Right atrium auricular region (tissue), 2 donors: ENCODE measurements at places on chromosomes 6 and 20. TPM values are rescaled to one million over a fixed set of nuclear protein-coding genes. Genes with fewer than 3 reads are reported as not detected.

CALHM6 gene
- total RNA-seq = 2.3 TPM

ARFGEF3 gene
- total RNA-seq = 3.7 TPM

PLAGL1 gene
- 6.8 TPM for total RNA-seq

GRCh38 chr6:135114355-135115145 lies 59.9 kb upstream of the HBS1L start:
- no peak for DNase-seq
- H3K27ac ChIP-seq = no peak overlapping the region
- no peaks in the 10 kb centered on the region for H3K27me3 ChIP-seq
- no peak overlapping the region for H3K4me3 ChIP-seq
- no peaks in the 10 kb centered on the region for H3K4me1 ChIP-seq

E2F3 gene
- 6.0 TPM for total RNA-seq

CPXM1 gene
- 2.9 TPM for total RNA-seq

DNA sequence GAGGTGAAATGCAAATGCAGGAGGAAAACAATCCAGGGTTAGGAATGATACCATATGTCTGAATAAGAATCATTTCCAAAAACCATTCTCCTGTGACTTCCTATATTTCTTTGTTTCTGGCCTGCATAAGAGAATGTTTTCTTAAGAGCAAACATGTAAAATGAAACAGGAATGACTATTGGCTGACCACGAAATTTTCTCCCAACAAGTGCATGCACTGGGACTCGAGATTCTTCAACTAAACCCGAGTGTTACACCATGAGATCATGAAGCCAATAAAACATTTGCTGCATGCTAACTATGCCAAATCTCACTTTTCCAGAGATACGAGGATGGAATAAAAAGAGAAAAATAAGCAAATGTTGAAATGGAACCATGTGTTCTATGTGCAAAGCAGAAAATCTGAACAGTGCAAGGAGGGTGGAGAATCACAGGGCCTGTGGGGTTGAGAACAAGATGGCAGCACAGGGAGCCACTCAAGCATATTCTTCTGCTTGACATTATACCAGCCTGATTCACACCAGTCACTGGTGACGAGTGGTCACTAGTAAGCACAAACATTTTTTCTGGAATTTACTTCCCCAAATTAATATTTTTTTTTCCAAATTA lies 212.2 kb upstream of the FOXA2 start:
- peak overlapping the region; percentile 65 for H3K27ac ChIP-seq
- no peak overlapping the region for H3K4me3 ChIP-seq
- no peaks in the 10 kb centered on the region for H3K4me1 ChIP-seq
- no peaks in the 10 kb centered on the region for H3K36me3 ChIP-seq

APOM gene
- total RNA-seq = 1.0 TPM

DNA sequence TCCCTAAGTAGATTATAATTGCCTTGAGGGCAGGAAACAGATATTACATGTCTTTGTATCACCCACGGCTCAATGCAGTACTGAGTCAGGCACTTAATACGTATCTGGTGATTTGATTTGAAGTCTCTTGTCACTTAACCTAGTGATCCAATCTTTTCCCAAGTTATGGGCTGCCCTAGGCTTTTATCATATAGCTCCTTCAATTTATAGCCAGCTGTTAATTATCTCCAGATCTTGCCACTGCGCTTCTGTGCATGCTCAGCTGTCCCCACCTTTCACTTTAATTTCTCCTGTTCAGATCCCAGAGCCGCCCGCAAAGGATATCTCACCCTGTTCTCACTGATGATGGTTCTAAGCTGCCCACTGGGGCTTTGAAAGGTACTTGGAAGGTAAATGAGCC lies 41.9 kb downstream of the SNHG17 start:
- no peak overlapping the region for H3K27ac ChIP-seq
- no peaks in the 10 kb centered on the region for H3K27me3 ChIP-seq
- H3K4me3 ChIP-seq = no peak overlapping the region
- no peaks in the 10 kb centered on the region for H3K4me1 ChIP-seq
- H3K36me3 ChIP-seq = no peaks in the 10 kb centered on the region
- DNase-seq = no peak

DNA sequence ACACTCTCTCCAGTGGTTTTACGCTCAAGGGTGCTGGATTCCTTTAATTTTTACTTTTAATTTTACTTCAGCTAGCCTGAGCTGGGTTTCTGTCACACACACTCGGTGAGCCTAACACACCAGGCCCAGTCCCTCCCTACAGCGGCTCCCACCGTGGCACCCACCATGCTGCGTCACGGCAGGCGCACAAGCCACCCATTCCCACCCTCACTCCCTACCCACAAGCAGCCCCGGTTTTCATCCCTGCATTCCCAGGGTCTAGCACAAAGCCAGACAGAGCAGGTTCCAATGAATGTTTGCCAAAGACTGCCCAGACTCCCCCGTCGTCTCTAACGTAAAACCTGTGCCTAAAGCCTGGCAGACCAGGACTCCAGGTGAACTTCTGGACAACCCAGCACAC lies 50.3 kb downstream of the MYH7B start:
- DNase-seq = no peak
- H3K36me3 ChIP-seq = peaks cover 92% of the 10 kb centered on the region
- no peak overlapping the region for H3K4me3 ChIP-seq
- no peaks in the 10 kb centered on the region for H3K27me3 ChIP-seq
- no peak overlapping the region for H3K27ac ChIP-seq

PREP gene
- 16.8 TPM for total RNA-seq

DNA sequence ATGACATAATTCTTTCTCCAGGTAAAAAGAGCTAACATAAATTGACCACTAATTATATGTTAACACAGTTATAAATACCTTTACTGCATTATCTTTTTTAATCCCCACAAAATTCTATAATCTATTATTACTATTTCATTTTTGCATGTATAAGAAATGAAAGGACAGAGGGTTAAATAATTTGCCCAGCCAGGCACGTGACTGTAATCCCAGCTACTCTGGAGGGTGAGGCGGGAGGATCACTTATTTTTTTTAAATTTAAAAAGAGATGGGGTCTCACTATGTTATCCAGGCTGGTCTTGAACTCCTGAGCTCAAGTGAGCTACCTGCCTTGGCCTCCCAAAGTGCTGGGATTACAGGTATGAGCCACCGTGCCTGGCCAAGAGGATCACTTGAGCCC lies 121.9 kb downstream of the SGK1 start:
- no peaks in the 10 kb centered on the region for H3K36me3 ChIP-seq
- peaks cover 11% of the 10 kb centered on the region for H3K4me1 ChIP-seq
- no peak overlapping the region for H3K4me3 ChIP-seq
- H3K27me3 ChIP-seq = no peaks in the 10 kb centered on the region

DNA sequence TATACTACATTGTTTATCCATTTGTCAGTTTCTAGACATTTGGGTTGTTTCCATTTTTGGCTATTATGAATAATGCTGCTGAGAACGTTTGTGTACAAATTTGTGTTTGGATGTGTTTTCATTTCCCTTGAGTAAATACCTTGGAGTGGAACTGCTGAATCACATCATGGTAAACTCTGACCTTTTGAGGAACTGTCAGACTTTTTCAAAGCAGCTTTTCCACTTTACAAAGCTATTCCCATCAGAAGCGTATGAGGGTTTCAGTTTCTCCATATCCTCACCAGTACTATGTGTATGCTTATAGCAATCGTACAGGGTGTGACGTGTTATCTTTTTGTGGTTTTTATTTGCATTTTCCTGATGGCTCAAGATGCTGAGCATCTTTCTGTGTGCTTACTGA lies 103.7 kb downstream of the MYO6 start:
- no peaks in the 10 kb centered on the region for H3K36me3 ChIP-seq
- DNase-seq = no peak
- H3K27me3 ChIP-seq = no peaks in the 10 kb centered on the region
- no peak overlapping the region for H3K27ac ChIP-seq

- H3K4me1 ChIP-seq = no peaks in the 10 kb centered on the region
- H3K36me3 ChIP-seq = no peaks in the 10 kb centered on the region
- no peak overlapping the region for H3K4me3 ChIP-seq
Observed at GRCh38 chr6:117477988-117478852, 4.3 kb upstream of the DCBLD1 start.

- H3K36me3 ChIP-seq = no peaks in the 10 kb centered on the region
- H3K4me3 ChIP-seq = no peak overlapping the region
- H3K27ac ChIP-seq = no peak overlapping the region
- H3K27me3 ChIP-seq = no peaks in the 10 kb centered on the region
Observed at GRCh38 chr6:24458941-24459340, 30.4 kb downstream of the GPLD1 start.

DNA sequence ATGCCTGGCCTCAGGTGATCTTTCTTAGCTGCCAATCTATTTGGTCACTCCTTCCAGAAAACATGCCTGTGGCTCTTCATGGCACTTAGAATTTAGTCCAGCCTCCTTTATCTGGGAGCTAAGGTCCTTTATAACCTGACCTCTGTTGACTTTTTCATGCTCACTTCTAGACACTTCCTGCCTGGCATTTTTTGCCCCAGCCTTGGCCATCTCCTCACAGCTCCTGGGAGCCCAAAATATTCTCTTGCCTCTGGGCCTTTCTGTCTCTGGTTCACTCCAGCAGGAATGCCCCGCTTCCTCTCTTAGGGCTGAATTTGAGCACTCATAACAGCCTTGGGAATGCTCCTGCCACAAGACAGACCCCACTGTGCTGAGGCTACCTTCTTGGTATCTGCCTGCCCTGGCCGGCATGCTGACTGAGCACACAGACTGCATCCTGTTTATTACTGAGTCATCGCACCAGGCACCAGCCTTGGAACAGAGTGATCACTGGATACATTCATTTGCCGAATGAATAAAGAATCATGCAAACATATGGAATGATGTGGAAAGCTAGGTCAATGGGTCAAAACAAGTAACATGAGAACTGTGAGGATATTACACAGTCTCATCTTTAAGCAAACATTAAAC lies 5.8 kb upstream of the EEF1E1 start:
- no peaks in the 10 kb centered on the region for H3K36me3 ChIP-seq
- H3K27ac ChIP-seq = no peak overlapping the region
- H3K4me3 ChIP-seq = no peak overlapping the region
- no peaks in the 10 kb centered on the region for H3K4me1 ChIP-seq
- no peaks in the 10 kb centered on the region for H3K27me3 ChIP-seq
- DNase-seq = no peak

- no peak for DNase-seq
- no peaks in the 10 kb centered on the region for H3K27me3 ChIP-seq
- H3K27ac ChIP-seq = no peak overlapping the region
- H3K4me3 ChIP-seq = no peak overlapping the region
- no peaks in the 10 kb centered on the region for H3K4me1 ChIP-seq
- H3K36me3 ChIP-seq = no peaks in the 10 kb centered on the region
Observed at GRCh38 chr20:48049641-48050040, 264.4 kb upstream of the SULF2 start.

GRCh38 chr20:36147690-36148089 lies 6.8 kb upstream of the EPB41L1 start:
- H3K27ac ChIP-seq = no peak overlapping the region
- peaks cover 45% of the 10 kb centered on the region for H3K4me1 ChIP-seq
- no peaks in the 10 kb centered on the region for H3K36me3 ChIP-seq
- DNase-seq = no peak
- H3K4me3 ChIP-seq = no peak overlapping the region

GRCh38 chr6:157614026-157614568 lies 208.9 kb upstream of the SNX9 start:
- H3K4me3 ChIP-seq = no peak overlapping the region
- H3K27ac ChIP-seq = no peak overlapping the region
- H3K4me1 ChIP-seq = no peaks in the 10 kb centered on the region
- no peak for DNase-seq
- no peaks in the 10 kb centered on the region for H3K27me3 ChIP-seq

DNA sequence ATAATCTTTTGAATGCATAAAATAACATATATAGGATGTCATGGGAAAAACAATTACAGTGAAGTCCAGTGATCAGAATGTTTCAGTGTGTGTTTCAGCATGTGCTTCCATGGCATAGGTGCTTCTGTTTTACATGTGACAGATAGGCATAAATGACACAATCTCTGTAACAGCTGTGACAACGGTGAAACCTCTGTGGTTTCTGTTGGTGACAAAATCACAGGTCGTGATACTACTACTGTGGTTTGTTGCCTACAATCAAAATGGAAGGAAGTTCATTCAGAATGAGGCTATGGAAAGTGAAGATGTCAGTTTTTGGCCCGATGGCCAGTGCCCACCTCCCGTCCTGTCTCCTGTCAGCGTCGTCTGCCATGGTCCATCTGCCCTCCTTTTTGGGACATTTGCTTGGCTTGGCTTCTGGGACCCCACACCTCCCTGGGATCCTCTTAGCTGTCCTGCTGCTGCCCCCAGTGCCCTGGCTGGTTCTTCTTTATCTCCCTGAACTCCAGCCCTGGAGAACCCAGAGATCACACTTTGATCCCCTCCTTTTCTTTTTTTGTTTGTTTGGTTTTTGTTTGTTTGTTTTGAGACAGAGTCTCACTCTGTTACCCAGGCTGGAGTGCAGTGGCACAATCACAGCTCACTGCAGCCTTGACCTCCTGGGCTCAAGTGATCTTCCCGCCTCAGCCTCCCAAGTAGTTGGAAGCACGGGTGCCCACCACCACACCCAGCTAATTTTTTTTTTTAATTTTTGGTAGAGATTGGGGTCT lies 79.3 kb upstream of the NAA20 start:
- H3K27me3 ChIP-seq = no peaks in the 10 kb centered on the region
- H3K4me3 ChIP-seq = no peak overlapping the region
- H3K4me1 ChIP-seq = no peaks in the 10 kb centered on the region
- no peak for DNase-seq
- peaks cover 28% of the 10 kb centered on the region for H3K36me3 ChIP-seq
